ENCODE measurements at places on chromosomes 5 and 9.

DNA sequence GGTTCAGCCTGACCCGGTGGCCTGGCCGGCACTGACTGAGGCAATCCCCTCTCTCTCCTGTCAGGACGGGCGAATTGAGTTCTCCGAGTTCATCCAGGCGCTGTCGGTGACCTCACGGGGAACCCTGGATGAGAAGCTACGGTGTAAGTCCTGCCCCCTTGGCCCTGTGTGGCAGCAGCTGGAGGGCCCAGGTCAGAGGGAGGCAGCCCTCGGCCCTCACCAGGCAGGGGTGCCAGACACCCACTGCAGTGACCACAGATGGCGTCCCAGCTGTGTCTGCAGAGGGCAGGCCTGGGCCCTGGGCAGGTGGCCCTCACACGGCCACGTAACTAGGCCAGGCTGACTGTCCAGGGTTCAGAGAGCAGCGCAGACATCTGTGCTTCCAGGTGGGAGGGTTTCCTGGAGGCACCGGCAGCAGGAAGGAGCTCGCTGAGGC, 45.9 kb upstream of the HMCN2 start:
- DNase-seq: no peak

- DNase-seq: no peak
These were observed 531.1 kb downstream of the CETN3 start for GRCh38 chr5:89878140-89879132.

DNA sequence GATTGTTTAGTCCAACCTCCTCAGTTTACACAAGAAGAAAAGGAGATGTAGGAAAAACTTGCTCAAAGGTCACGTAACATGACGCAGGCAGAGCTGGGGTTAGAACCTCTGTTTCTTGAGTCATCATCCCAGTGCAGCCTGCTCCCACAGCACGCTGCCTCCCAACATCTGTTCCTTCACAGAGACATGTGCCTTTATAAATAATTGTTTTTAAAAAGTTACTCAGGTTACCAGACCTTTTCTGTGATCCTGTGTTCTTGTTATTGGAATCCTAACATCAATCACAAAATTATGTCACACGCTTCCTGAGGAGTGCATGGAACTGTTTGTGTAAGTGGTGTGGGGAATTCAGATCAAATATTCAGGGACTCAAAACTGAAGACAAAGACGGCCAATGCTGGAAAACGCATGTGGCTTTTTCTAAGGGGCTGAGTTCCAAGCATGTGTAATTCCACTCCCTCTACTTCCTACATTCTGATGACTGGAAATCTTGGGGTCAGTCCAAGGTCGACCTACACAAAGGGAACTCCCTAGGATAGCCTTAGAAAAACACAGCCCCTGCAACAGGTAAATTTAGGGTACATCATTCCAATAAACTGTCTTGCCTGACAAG, 184.3 kb downstream of the TSSK1B start:
- no peak for DNase-seq

GRCh38 chr9:93128011-93128714, 5.9 kb downstream of the NINJ1 start:
- no peak for DNase-seq

- no peak for DNase-seq
These were observed 150.5 kb downstream of the GAPVD1 start for GRCh38 chr9:125412166-125412565.

DNA sequence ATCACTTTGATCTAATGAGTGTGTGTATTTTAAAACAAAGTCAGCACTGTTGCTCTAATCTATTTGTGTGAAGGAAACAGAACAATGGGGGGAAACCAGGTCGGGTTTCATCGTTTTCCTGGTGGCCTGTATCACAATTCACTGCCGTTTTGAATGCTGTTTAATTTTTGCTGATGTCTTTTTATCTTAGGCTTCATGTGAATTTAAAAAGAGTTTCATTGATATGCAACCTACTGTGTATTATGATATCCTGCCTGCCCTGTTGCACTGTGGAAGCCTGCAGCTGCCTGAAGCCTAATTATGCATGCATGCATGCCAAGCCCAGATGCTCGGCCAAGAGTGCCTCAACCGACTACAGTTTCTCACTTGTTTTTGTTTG, 307.5 kb downstream of the ZNF608 start:
- DNase-seq: no peak

DNA sequence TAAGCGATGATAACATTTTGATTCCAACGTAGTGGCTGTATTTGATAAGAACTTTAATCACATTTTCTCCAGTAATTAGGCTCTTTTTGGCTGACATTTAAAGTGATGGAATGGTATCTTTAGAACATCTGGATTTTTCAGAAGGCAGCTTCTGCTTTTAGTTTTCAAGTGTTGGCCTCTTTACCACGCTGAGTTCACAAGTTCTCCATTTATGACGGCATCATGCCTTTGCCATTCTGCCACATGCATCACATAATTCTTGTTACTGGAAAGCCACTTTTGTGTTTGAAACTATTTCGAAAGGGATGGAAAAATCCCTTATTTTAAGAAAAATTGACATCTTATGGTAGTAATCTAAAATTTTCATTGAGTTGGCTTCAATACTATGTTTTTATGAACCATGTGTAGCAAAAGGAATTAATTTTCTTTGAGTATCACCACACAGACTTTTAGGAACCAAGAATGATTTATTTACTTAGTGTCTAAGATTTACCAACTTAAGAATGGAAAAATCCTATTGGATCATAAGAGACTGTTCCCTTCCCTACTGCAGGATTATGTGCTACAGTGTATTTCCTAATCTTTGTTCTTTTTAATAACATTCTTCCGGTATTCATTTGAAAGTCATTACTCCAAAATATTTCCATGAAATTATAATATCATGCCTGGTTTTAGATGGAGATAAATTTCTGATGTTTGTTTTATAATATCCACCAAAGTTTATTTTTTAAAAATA, 344.2 kb downstream of the ADGRV1 start:
- no peak for DNase-seq

GRCh38 chr5:173172166-173172565, 27.8 kb downstream of the BNIP1 start:
- DNase-seq: no peak

DNA sequence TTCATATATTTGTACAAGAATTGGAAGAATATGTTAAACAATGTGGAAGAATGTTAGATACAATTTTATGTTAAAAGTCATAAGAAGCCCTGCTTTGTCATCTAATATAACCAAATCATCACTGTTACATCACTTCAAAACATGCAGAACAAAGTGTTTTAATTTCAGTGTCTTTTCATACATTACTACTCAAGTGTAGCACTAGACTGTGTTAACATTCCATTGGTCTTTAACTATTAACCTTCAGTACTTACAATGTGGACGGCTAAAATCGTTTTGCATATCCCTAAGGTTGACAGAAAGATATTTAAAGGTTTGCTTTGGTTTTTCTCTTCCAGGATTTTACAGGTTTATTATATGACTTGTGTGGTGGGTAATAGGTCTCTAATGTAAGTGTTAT, 50.9 kb downstream of the VCAN start:
- DNase-seq: no peak

DNA sequence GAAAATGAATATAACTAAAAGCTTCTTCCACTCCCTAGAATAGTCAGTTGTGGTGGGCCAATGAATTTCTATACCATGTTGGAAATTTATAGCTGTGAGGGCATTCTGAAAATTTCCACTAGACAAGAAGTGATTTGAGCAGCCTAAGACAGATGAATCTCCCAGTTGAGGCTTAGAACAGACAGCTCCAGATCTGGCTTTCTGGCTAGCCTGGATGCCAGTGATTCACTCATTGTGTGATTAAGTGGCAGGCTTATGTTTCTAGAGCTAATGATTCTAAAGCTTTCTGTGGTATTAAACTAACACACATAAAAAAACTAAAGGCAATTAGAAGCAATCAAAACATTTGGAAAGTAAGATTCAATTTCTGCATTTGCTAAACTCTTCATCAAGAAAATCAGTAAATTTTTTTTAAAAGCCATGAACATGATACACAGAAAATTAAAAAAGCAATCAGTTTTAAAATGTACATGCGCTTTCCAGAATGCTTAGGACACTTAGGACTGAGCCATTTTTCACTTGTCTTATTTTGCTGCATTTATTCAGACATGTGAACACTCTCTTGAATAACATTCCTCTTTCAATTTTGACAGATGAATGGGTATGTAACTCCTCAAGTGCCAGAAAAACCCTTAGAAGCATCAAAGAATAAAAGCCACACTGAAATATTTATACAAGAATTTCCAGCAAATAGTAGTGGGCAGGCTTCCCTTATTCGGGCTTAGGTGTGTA, 100.5 kb upstream of the GNAQ start:
- no peak for DNase-seq

- no peak for DNase-seq
These were observed 6.7 kb upstream of the ANKRD18B start for GRCh38 chr9:33517373-33517772.

DNA sequence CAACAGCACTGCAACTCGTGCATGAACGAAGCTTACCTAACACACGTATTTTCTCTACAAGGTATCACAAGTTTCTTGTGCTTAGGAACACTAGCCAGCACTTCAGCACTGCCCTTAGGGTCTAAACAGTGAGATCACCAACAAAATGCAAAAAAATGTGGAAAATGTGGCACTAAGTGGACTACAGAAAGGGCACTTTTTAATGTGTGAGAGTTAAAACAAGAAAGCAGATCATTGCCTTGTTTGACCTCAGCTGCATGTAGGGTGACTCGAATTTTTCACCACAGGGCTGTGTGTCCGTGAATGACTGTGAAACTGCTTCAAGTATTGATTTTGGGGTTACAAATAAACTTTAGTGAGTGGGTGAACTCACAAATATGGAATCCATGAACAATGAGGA, 90.5 kb downstream of the MARCHF3 start:
- no peak for DNase-seq

GRCh38 chr9:106588626-106589025, 274.3 kb upstream of the ZNF462 start:
- no peak for DNase-seq

GRCh38 chr5:91311168-91311696, 71.9 kb downstream of the ARRDC3 start:
- DNase-seq: no peak

GRCh38 chr5:109656829-109657228, 32.9 kb upstream of the MAN2A1 start:
- DNase-seq: peak; percentile 5

- no peak for DNase-seq
These were observed 1.0 kb downstream of the HMGCS1 start for GRCh38 chr5:43312076-43312661.

DNA sequence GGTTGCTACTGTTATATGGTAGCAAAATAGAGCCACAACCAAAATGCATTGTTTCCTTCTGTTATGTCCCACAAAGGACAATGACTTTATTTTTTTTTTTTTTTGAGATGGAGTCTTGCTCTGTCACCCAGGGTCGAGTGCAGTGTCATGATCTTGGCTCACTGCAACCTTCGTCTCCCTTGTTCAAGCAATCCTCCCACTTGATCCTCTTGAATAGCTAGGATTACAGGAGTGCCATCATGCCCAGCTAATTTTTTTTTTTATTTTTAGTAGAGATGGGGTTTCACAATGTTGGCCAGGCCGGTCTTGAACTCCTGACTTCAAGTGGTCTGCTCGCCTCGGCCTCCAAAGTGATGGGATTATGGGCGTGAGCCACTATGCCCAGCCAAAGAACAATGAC, 527.7 kb upstream of the SGCD start:
- DNase-seq: no peak

GRCh38 chr9:94936419-94936818, 209.9 kb downstream of the AOPEP start:
- no peak for DNase-seq

DNA sequence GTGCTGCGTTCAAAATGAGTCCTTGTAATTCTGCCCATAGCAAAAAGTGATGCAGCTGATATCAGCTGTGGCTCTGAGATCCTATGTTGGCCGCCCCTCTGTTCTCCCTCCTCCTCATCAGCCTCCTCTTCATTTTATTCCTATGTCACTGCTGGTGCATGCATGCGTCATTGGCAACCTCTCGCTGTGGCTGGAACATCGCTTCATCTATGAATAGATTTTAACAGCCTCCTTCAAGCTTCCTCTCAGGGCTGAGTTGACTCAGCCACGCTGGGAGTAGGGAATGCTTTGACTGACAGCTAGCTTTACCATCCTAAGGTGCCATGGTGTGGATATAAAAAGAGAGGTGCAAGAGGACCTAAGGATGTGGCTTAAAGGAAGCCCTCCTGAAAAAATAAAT, 303.5 kb downstream of the PLK2 start:
- no peak for DNase-seq

- DNase-seq: no peak
These were observed 5.1 kb downstream of the STARD4 start for GRCh38 chr5:111507276-111507675.

- DNase-seq: no peak
These were observed 21.8 kb downstream of the SPARC start for GRCh38 chr5:151664694-151665585.

GRCh38 chr5:130141659-130142320, 237.5 kb downstream of the CHSY3 start:
- DNase-seq: no peak

- no peak for DNase-seq
These were observed 43.4 kb upstream of the KIAA1958 start for GRCh38 chr9:112443200-112443599.

- no peak for DNase-seq
These were observed 180.4 kb upstream of the ANKRD55 start for GRCh38 chr5:56413546-56413945.

DNA sequence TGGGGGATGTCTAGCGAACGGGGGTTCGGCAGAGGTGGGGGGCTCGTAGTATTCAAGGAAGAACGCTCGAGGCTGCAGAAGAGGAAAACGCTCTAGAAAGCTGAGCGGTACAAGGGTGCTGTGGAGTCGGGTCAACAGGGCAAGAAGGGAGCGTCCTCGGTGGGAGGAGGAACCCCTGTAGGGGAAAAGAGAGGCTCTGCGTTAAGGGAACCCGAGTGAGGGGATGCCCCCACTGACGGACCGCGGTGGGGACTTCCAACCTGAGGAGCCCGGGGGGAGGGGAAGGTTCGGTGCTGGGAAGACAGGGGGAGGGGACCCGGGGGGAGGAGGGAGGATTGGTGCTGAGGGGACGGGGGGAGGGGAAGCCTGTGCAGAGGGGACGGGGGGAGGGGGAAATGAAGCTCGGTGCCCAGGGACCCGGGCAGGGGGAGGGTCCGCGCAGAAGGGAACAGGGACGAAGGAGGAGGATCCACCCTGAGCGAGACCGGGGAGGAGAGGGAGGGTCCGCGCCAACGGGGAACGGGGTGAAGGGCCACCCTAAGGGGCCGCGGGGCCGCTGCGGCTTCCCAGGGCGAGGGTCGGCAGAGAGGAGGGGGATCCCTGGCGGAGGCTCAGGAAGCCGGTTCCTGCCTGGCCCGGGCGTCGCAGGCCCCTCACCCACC, 621 bp downstream of the NR6A1 start:
- DNase-seq: no peak

Measured in activated T-helper 9 cell treated with anti-CD3 and anti-CD28 coated beads, Interleukin-2, amount 50 U/mL, for 16 hours (primary cell).